ENCODE measurements at places on chromosomes 5 and 9.

DNA sequence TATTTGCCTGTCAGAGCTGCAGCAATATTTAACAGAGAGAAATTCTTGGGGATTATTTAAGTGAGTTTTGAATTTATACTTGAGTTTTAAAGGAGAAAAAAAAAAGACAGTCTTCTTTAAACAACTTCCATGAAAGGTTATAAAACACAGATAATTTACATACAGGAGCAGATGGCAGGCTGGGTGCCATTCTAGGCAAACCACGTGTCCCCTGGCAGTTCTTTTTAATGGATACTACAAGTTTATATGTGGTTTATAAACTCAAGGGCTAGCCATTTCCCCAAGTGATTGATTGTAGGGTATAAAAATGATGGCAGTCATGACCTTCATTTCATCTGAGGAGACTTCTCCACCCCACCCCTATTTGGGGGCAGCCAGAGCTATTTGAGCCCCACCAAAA, 166.6 kb downstream of the FSTL4 start:
- DNase-seq: no peak

- DNase-seq: peak; percentile 37
These were observed 142.2 kb upstream of the KLF4 start for GRCh38 chr9:107631788-107632187.

DNA sequence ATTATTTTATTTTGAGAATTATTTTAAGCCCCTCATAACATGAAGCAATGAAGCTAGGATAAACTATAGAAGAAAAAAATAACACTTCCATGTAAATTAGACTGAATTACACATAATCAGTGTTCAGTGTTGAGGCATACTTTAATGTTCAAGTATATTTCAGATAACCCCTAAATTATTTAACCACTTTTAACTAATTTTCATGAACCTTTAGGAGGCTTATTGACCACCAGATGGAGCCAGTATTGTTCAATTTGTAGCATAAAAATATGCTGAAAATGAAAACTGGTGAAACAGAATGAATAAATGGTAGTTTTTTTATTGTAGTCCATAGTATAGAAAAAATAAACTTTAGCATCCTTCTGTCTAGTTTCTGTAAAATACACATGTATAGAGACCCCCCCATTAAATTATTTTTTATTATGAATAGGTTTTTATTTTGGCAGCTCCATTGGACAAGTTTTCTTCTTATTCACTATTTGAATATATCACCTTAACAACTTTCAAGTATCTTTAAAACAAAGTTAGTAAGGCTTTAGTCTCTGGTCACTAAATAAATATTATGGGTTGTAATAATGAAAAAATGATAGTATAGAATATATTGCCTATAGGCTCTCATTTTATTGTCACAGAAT, 190.1 kb downstream of the CWC27 start:
- peak; percentile 28 for DNase-seq

DNA sequence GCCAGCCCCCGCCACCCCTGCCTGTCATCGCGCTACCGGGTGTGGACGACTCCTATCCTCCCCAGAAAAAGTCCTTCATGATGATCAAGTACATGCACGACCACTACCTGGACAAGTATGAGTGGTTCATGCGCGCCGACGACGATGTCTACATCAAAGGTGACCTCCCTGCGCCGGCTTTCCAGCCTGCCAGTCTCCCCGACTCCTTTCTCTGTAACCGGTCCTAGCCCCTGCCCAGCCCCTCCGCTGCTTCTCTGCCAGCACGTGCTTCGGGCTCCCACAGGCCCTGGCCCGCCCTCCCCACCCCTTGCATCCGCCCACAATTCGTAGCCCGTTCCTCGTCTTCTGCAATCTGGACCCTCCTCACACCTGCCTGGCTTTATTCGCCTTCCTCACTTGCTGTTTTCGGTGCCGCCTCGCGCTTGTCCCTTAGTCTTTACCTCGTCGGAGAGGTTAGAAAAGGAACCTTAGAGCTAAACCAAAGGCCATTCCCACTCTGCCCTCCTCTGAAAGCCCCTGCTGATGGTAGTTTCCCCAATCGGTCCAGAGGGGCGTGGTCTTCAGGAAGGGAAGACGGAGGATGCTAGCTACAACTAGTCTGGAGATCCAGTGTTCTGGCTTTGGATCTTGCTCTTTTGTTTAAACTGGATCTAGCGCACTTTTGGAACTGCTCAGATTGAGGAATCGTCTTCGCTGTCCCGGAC, 1.4 kb downstream of the CHSY3 start:
- peak; percentile 51 for DNase-seq

DNA sequence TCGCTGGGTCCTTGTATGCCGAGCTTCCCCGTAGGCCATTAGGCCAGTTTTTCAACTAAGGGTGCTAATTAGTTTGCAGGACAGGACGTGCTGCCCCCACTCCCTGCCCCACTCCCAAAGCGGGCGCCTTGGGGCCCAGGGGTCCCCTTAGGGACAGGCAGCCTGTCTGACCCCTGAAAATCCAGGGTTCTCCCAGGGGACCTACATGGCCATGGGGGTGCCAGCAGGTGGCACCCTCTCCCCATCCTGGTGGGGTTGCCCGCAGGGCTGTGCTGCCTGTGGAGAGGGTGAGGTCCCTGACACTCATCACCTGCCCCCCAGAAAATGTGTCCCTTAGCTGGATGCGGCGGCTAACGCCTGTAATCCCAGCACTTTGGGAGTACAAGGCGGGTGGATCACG, 8.5 kb upstream of the CCDC187 start:
- peak; percentile 69 for DNase-seq

DNA sequence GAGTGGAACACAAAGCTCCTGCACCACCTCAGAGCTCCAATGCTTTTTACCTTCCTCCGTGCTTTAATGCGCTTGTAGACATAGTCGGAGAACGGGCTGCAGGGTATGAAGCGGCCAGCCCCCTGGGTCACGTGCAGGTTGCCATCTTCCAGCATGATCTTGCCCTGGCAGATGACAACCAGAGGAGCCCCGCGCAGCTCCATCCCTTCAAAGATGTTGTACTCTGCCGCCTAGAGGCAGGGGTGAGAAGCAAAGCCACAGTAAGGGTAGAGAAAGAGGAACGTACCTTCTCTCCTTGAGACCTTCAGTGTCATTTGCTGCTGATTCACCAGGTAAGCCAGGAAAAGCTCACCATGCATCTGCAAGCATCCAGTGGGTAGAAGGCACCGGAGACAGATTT, 112.3 kb downstream of the DPYSL3 start:
- no peak for DNase-seq

DNA sequence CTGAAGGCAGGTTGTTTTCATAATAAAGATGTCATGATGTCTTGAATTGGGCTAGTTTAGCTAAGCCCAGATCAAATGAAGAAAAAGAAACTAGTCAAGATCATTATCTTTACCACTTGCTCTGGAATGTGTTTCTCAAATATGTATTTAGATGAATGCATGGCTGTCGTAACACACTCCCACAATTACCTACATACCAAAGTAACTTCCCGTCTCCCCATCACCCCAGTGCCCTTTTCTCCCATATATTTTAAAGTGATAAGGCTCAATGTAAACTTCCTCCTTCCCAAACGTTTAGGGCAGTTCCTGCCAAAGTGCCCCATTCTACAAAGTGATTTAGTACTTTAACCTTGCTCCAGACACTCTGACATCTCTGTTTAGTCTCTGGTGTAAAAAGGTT, 61.4 kb downstream of the SLC1A3 start:
- no peak for DNase-seq

DNA sequence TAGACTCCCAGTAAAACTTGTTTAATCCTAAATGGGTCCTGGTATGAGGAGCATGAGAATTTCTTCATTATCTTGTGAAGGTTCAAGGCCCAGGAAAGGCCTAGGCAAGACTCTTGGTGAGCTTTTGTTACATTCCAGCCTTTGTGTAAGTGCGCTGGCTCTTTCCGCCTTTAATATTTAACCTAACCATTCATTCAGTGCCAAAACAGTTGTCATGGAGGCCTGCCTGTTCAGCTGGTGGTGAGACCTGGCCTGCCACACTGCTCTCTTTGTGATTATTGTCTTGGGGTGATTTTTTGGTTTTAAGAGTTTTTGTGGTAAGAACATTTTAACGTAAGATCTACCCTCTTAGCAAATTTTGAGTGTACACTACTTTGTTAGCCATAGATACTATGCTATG, 127.5 kb upstream of the WWC1 start:
- DNase-seq: no peak

GRCh38 chr5:56688402-56688801, 126.9 kb upstream of the MAP3K1 start:
- no peak for DNase-seq

DNA sequence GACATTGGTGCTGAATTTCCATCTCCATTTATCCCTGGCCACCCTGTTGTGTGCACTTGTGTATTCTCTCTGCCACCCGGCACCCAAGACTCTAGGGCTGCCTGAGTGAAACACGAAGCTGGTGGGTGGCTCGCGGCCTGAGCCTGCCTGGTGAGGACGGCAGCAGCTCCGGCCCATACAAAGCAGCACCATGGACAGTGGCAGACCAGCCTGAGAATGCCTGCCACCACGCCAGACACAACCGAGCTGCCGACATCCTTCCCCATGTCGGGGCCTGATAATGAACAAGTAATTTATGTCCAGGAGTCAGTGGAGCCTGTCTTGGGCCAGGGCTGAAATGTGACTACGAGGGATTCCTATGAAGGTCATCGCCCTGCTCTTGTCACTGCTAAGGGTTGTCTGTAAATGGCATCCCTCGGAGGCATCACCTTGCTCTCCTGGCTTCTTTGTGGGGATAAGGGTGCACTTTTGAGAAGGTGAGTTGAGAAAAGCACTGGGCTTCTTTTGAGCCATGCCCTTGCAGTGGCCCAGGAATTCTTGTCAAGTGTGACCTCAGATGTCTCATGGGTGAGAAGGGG, 175.7 kb downstream of the MELK start:
- DNase-seq: peak; percentile 82

DNA sequence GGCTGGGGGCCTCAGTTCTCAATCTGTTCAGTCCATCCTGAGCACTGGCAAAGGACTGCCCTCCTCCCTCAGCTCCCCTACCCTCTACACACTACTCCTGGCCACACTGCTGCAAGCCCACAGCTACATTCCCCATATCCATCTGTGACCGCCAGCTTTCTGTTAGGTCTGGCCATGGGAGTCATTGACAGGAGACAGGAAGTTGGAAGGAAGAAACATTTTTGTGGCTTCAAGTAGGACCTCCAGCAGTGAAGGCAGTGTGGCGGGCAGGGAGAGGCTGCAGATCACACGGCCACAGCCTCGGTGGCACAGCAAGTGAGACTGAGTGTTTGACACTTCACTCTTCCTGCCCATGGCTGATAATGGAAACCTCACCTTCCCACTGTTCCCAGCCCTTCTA, 55.9 kb downstream of the SECISBP2 start:
- no peak for DNase-seq

- no peak for DNase-seq
These were observed 54.3 kb downstream of the MTX3 start for GRCh38 chr5:79936646-79937216.

GRCh38 chr5:53010814-53011213, 21.7 kb downstream of the ITGA2 start:
- no peak for DNase-seq

- DNase-seq: no peak
These were observed 33.0 kb downstream of the ELOVL7 start for GRCh38 chr5:60811105-60811504.

DNA sequence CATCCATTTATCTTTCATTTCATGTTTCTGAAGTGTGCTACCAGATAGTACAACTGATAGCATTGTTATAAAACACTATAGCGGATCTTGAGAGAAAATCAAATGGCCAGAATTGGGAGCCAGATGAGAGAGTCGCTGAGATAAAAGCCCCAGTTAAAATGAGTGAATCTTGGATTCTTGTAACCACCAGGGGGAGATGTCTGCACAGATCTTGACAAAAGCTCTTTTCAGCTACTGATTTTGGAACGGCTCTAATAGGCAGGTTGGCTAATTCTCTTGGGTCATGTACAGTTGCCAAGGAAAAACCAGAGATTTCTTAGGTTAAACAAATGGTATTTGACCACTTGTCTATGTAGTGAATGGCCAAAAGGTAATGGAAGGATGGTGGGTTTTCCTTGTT, 21.7 kb downstream of the F2RL2 start:
- peak; percentile 77 for DNase-seq

DNA sequence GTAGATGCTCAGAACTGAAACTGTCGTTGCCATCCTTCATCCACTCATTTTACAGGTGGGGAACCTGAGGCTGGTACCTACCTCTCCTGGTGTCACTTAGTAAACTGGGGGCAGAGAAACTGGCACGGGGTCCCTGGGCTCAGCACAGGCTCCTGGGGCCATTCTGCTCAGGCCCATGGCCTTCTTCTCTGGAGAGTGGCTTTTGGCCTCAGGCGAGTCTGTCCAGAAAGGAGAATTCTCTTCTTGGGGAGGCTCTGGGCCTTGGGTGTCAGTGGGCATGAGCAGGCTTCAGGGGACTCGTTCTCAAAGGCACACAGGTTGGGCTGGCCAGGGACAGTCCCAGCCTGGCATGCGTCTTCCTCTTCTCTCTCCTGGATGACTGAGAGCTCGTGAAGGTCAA, 24.6 kb downstream of the COL5A1 start:
- no peak for DNase-seq

GRCh38 chr9:4955836-4956235, 29.2 kb upstream of the JAK2 start:
- DNase-seq: no peak

GRCh38 chr5:56069652-56070226, 75.0 kb upstream of the IL6ST start:
- no peak for DNase-seq

DNA sequence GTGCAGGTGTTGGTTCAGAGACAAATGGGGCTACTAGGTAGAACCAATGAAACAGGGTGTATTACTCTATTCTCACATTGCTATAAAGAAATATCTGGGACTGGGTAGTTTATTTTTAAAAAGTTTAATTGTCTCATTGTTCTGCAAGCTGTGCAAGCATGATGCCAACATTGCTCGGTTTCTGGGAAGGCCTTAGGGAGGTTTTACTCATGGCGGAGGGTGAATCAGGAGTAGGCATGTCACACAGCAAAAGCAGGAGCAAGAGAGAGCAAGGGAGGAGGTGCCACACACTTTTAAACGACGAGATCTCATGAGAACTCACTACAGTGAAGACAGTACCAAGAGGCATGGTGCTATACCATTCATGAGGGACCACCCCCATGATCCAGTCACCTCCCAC, 134.6 kb downstream of the PIK3R1 start:
- DNase-seq: no peak

DNA sequence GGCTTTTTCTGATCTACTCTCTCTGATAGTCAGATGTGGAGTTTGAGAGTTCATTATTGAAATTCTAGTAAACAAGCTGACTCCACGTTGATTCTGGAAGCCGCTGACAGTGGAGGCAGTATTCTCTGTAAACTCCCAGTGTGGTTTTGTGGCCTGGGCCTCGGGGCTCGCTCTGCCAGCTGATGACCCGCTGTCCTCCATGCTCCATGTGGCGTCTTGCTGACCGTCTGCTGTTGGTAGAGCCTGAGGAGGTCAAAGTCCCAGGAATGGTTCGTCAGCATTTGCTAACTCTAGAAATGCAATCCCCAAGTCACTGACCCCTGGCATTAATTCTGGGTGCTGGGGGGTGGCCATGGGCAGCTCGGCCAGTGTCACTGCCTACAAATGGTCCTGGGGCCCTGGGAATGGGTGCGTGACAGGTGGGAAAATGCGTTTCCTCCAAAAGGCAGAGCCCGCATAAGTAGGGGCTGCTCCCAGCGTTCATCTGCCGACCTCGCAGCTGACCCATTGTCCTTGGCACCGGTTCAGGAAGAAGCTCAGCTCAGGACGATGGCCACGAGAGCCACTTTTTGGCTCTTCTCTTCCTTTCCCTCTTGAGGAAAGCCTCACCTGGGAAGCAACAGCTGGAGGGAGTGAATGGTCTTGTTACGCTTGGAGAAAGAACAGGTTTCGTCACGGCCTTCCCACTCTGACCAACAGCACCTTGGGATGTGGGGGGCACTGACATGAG, 55.1 kb downstream of the MRPL36 start:
- no peak for DNase-seq
